ENCODE measurements at places on chromosomes 12 and 14.

- no peak for DNase-seq
Observed at GRCh38 chr14:64110802-64111201, 183.4 kb downstream of the ESR2 start.

DNA sequence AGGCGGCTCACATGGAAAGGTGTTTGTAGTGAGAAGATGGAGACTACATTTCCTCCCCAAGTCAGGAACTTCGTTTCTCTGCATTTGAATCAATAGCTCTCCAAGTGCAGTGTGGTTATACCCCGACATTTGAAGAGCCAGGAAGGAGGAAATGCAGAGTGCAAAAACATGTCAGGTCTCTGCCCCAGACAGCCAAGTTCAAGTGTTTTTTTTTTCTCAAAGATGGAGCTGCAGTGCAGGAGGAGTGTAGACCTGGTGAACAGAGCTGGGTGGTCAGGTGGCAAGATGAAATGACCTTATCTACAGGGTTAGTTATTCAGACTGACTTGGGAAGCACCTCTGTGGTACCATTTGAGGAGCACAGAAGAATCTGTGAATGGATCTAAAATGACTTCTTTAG is 21.3 kb downstream of the MLXIP start:
- DNase-seq, result no peak

GRCh38 chr12:131723532-131723931 is 12.6 kb downstream of the SFSWAP start:
- DNase-seq, result no peak

- no peak for DNase-seq
Observed at GRCh38 chr12:82593901-82594396, 92.8 kb upstream of the TMTC2 start.

DNA sequence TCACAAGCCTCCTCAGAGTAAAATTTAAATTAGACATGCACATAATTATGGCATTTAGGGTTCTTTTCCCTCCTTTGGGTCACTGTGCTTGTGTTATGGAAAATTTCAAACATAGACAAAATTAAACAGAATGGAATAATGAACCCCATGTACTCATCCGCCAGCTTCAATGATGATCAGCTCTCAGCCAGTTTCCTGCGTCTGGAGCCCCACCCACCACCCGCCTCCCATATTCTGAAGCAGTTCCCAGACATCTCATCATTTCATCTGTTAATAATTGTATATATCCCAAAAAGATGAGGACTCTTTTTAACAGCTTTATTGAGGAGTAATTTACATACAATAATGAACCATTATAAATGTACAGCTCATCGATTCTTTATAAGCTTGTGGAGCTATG is 128.2 kb downstream of the EML1 start:
- no peak for DNase-seq

GRCh38 chr12:55019784-55020183 is at the start of gene NEUROD4:
Gene NEUROD4, plus strand, starts transcription at chr12:55019974. Its CDS starts 6,466 bp downstream, at chr12:55026440.
- DNase-seq, result no peak

DNA sequence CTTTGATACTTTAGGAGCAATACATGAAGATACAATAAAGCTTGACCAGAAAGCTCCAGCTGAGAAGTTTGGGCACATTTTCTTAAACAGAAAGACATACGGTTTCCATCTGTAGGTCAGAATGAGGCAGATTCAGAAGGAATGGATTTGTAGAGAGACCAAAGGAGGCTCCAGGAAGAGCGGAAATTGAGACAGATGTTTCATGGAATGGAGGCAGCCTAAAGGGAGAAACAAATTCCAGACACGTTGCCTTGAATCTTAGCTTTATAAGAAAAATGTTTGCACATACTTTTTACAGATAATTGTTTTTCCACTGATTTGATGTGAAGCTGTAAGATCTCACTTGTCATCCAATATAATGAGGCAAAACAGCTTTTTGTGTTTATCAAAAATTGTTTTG is 24.8 kb downstream of the EPYC start:
- no peak for DNase-seq

- DNase-seq, result no peak
Observed at GRCh38 chr14:88045705-88046104, 40.8 kb downstream of the GPR65 start.

DNA sequence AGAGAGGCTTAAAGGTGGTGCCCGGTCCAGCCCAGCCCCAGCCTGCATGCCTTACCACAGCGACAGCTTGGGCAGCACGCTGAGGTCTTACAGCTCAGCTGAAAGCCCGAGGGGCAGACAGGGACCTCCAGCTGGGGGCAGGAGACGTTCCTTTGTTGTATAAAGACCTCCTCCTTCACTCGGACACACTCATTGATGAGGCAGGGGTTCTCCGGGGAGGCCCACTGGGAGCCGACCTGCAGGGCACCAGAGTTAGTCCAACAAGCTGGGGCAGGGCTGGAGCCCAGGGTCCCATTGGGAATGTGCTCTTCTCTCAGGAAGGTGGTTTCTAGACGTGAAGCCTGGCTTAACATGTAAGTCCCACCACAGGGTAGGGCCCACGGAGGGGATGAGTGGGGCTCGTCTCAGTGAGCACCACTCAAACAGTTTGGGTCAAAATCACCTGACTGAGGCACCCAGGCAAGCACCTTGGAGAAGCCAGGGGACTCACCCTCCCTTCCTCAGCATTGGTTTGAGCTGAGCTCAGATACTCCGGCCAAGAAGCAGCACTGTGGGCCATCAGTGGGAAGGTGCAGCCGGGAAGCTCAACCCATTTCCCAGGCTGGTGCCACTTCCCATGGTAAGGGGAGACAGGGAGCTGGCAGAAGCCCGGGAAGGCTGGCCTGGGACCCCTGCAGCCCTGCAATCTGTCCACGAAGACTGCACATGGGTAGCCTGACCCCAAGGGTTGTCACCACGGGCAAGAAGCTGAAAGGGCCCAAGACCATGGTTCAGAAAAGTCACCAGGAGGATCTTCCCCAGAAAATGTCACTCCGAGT is 24.3 kb upstream of the ANO2 start:
- no peak for DNase-seq

DNA sequence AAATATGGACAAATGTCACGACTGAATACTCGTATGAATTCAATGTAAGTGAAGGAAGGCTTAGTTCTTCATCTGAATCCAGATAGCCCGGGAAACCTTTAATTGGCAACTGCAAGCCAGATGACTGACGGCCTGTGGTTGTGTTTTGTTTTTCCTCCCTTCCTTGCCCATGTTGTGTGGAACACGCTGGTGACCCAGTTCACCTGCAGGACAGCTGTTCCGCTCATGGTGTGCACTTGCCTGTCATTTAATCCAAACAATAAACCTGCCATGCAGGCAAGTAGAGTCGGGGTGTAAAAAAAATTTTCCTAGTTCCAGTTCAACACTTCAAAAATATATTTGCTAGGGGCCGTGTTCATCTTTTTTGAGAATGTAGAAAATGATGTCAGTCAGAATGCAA is 88.0 kb downstream of the TMEM132D start:
- DNase-seq, result no peak

DNA sequence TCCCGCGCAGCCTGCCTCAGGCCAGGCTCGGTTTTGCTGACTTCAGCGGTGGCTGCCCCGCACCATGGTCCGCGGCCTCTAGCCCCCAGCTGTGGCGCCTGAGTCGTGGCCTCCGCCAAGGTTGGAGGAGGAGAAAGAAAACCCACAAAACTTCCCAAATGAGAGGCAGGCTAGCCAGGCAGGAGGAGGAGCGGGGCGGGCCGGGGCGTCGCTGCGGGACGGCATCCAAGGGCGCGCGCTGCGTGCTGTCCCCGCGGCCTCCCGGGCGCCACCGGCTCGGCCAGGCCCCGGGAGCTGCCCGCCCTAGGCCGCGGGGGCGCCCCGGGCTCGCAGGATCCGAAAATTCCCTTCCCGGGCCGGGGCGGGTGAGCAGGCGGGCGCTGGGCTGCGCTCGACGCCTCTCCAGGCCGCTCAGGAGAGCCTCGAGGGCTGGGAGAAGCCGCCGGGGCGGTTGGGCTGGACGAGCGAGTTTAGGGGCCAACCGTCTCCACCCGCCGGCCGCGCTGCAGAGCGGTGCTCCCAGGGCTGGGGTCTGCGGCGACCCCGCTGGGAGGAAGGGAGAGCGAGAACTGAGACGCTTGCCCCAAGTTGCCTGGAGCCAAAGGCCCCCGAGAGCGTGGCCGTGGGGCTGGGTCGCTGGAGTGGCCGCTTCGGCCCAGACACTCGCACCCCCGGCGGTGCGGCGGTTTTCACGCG is at the start of gene EFS:
Gene EFS, minus strand, starts transcription at position 137 of the 696 bp plus-strand sequence. CDS start 147 bp downstream, outside the sequence.
- peak; percentile 23 for DNase-seq
